ENCODE measurements at places on chromosomes 5 and 9.

DNA sequence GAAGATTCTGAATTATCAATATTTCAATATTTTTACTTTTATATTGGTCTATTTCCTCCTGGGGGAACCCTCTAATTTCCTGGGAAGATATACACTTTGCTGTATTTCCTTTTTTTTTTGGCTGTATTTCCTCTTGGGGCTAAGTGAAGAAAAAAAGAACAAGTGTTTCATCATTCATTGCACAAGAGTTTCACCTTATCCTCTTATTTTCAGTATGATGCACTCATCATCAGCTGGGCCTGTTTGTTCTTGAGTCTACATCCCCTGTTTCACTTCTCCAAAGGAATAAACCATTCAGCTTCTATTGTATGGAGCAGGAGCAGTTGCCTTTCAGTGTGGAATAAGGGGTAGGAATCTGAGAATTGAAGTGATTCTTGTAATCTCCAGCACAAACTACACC, 210.8 kb downstream of the FAM170A start:
- no peak for DNase-seq

DNA sequence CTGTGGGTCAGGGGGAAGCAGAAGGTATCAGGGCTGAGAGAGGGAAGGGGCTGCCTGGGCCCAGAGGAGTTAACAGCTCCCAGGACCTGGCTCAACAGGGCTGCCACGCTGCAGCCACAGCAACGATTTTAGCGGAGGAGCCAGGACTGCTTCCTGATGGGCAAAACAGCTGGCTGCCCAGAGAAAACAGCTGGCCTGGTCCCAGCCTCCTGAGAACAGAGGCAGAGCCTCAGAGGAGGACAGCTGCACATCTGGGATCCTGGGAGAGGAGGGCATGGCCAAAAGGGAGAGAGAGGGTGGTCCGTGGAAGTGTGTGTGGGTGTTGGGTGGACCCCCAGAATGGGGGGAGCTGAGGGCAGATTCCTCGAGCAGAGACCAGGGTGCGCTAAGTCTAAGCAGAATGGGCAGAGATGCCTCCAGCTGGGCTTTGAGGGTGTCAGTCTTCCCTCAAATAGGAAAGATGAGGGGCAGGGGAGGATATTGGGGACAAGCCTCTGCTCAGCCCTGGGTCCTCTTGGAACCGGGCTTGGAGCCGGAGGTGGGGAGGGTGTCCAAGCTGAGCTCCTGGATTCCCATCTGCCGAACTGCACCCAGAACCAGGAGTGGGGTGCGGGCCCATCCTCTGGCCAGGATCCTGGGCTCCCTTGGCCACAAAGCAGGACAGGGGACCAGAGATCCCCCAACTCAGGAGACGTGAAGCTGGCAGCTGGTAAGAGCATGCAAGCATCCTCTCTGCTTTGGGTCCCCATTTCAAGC, 9.1 kb upstream of the CERCAM start:
- DNase-seq = no peak

- no peak for DNase-seq
Observed at GRCh38 chr5:141623611-141624010, 4.8 kb upstream of the DIAPH1 start.

- no peak for DNase-seq
Observed at GRCh38 chr5:107774316-107774715, 103.6 kb upstream of the EFNA5 start.

GRCh38 chr5:93611273-93611975, 28.4 kb downstream of the NR2F1 start:
- DNase-seq = no peak

- no peak for DNase-seq
Observed at GRCh38 chr9:111005746-111006470, 32.4 kb downstream of the LPAR1 start.

GRCh38 chr9:122307061-122307460, 42.4 kb downstream of the MRRF start:
- DNase-seq = no peak

DNA sequence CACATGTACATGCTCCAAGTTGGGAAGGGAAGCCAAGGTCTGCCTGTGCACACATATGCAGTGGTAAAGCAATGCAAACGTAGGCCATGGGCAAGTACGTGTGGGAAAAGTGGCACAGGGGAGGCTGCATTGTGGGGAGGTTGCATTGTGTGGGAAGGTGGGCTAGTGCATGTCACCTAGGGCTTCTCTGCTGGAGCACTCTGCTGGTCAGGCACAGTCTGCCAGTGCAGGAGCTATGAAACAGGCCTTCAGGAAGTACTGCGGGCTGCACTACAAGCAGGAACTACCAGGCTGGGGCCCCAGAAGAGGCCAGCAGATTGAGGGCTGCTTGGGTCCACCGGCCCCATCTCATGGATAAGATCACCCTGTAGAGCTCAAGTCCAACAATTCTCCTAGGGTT, 1694.6 kb upstream of the CDH6 start:
- DNase-seq = no peak

- DNase-seq = no peak
Observed at GRCh38 chr5:116420540-116420939, 154.1 kb downstream of the SEMA6A start.

- DNase-seq = no peak
Observed at GRCh38 chr5:147687118-147687517, 95.4 kb downstream of the JAKMIP2 start.

DNA sequence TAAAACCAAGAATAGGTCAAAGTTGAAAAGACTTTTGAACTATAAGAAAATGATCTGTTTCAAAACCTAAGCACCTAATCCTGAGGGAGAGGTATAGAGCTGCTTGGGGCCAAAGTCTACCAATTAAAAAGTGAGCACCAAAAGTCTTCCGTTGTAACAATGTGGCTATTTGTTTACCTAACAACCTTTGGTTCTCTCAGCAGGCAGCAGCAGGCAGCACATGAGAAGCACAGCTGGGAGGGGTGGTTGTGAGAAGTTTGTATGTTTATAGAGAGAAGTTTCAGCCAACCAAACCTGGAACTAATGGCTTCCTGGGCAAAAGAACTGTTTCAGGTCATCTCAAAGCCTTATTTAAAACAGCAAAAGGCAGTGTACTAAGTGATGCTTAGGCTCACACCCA, 59.8 kb upstream of the TBC1D9B start:
- DNase-seq = no peak

GRCh38 chr5:53017383-53017782, 28.2 kb downstream of the ITGA2 start:
- DNase-seq = no peak

GRCh38 chr9:126853667-126854066, 6.8 kb upstream of the ZBTB34 start:
- DNase-seq = no peak

DNA sequence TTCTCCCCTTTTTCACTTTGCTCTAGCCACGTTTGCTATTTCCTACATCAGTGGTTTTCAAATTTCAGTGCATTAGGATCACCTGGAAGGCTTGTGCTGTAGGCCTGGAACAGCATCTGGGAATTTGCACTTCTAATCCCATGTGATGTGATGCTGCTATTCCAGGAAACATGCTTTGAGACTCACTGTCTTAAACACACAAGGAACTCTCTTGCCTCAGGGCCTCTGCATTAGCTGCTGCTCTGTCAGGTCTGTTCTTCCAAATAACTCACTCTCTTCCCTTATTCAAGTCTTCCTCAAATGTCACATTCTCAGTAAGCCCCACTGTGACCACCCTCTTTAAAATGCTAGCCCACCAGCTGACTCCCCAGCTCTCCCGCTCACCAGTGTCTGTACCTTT, 204.0 kb downstream of the DNAH5 start:
- DNase-seq = no peak

GRCh38 chr9:122941582-122942234, 888 bp downstream of the RABGAP1 start:
- DNase-seq = no peak

DNA sequence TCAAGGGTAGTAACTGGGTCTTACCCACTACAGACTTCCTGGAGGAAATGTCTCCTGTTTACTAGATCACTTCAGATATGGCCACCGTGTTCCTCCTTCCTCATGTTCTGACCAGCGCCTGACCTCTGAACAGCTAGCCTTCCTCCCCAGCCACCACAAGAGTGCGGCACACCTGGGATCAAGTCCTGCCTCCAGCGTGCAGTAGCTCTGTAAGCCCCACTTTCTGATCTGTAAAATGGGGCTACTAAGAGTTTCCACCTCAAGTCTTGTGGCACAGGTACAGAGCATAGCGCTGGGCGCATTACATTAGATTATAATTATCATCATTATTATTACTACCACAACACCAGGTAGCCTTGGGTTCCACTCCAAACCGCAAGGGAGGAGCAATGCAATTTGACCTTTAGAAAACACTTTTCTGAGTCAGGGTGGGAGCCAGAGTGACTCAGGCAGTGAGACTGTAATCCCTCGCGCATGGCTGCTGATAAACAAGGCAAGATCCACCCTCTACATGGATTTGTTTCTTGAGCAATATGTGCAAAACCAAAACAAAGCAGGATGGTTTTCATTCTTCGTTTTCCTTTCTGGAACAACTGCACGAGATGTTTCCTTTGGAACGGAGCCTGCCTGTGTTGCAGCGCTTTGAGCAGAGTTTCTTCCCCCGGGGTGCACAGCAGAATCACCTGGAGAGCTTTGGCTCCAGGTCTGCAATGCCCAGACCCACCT, 65.0 kb upstream of the ANGPTL2 start:
- no peak for DNase-seq

GRCh38 chr5:30890377-30890776, 303.1 kb upstream of the CDH6 start:
- DNase-seq = no peak

GRCh38 chr5:158769079-158769478, 330.6 kb downstream of the EBF1 start:
- DNase-seq = no peak

- DNase-seq = no peak
Observed at GRCh38 chr5:115579216-115579615, 23.1 kb downstream of the TICAM2 start.

DNA sequence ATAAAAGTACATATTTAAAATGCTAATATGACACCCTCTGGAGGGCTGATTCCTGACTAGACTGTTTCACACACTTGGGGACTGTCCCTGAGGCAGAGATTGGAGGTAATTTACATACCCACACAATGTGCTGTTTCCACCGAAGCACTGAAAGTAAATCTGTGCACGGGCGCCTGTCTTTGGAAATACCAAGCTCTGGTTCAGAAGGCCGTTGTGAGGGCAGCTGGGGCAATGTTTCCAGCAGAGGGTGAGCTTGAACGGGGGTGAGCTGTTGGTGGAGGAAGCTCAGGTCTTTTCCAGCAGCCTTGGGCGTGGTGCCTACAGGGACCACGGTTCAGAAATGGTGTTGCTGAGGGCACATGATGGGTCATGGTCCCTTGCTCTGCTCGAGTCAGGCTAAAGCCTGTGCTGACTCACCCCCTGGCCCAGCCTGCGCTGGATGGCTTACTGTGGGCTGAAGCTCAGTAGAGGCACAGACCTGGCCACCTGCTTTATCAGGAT, 25.8 kb upstream of the HMCN2 start:
- DNase-seq = no peak

DNA sequence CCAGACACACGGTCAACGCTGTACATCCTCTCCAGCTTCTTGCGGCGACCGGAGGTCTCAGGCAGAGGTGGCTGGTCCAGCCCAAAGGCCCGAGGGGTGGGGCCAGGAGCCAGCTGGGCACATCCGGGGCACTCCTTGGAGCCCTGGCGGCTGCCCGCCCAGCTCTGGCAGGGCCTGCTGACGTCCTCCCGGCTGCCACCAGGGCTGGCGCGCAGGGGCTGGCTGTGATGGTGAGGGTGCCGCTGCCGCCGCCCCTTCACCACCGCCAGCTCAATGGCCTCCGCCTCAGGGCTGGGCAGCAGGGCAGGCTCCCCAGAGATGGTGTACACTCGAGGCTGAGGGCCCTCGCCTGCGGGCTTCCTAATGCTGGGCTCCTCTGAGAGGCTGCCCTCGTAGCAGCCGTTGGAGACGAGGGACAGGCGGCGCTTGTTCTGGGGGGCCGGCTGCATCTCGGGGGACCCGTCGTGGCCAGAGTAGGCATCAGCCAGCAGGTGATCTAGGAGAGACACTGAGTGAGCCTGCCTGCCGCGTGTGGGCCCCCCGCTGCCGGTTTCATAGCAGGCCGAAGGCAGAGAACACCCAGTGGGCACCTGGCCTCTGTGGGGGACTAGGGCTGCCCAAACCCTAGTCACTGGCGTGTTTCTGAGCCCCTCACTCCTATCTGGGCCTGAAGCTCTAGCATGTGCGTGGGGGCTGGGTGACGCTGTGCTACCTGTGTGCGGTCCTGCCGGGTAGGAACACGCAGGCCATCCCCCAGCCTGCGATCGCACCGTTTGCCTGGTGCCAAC, 1.5 kb downstream of the NSMF start:
- no peak for DNase-seq

DNA sequence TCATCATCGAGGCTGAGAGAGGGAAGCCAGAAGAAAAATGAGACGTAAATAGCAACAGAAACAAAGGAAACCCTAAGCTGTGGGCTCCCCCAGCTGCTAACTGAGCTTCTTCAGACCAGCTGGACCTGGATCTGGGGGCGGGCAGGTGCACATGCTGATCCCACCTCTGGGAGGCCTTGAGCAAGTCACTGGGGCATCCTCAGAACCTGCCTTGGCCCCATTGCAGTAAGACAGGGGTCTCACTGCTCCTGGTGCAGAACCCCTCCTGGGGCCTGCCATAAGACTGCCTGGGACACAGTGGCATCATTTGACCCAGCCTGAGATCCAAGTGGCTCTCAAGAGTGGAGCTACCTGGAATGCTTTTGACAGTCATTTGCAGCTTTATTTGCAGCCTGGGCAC, 77.4 kb downstream of the PHF2 start:
- no peak for DNase-seq

GRCh38 chr5:178325679-178326373, 93.2 kb upstream of the PHYKPL start:
- no peak for DNase-seq

DNA sequence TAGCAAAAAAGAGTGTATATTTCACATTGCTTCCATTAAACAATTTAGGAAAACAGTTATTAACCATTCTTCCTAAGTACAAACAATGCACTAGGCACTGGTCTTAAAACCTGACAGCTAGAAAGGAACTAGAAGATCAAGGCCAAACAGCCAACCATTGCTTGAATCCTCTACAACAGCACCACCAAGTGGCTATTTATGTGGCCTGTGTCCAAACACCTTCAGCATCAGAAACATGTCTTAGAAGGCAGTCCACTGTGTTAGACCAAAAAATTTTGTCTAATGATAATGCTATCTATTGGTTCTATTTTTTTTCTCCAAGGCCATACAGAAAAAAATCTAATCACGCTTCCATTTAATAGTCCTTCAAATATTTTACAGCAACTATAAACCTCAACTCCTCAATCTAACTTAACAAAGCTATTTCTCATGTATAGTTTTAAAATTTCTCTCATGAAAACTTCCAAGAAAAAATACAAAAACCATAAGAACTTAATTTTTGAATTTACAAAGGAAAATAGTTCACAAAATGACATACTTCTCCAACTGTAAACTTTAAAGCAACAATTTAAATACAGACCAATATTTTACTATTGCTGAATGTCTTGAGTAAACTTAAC, 36.1 kb downstream of the CAAP1 start:
- DNase-seq = no peak

GRCh38 chr9:113633782-113634595, 170.5 kb downstream of the RGS3 start:
- no peak for DNase-seq

- no peak for DNase-seq
Observed at GRCh38 chr5:172407822-172408221, 46.5 kb downstream of the SH3PXD2B start.

GRCh38 chr5:179505636-179506261, 44.6 kb upstream of the RUFY1 start:
- no peak for DNase-seq

All from NK-92 treated with Interleukin-12 subunit alpha and Interleukin-12 subunit beta, amount 100 ng/mL, for 24 hours (cell line).